ENCODE measurements at places on chromosomes 16 and 17.

DNA sequence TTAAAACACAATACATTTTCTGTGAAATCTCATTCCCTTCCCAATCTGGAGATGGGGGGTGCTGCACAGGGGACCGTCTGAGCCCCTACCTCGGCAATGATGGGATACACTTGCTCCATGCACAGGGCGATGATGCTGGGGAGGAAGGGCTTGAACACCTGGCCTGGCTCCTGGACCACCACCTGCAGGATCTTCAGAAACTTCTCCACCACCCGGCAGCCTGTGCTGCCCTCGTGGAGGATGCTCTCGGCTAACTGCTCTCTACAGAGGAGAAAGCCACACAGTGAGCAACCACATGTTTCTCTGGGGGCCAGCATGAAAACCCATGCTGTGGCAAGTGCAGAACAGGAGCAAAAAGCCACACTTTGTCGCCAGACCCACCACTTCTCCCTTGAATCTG is 42.4 kb upstream of the GSG1L start:
- DNase-seq, result no peak

- DNase-seq, result no peak
These were observed 37.7 kb downstream of the ZFHX3 start for GRCh38 chr16:73010150-73010676.

GRCh38 chr17:35345445-35345925 is 27.9 kb downstream of the SLFN11 start:
- DNase-seq, result no peak

GRCh38 chr16:75942351-75942750 is 216.1 kb upstream of the CPHXL start:
- DNase-seq, result no peak

GRCh38 chr16:19967963-19968362 is 83.3 kb upstream of the GPRC5B start:
- DNase-seq, result no peak

GRCh38 chr16:75019007-75019406 is 20.2 kb downstream of the ZNRF1 start:
- no peak for DNase-seq

- no peak for DNase-seq
These were observed 21.2 kb downstream of the ST3GAL2 start for GRCh38 chr16:70417661-70418060.

DNA sequence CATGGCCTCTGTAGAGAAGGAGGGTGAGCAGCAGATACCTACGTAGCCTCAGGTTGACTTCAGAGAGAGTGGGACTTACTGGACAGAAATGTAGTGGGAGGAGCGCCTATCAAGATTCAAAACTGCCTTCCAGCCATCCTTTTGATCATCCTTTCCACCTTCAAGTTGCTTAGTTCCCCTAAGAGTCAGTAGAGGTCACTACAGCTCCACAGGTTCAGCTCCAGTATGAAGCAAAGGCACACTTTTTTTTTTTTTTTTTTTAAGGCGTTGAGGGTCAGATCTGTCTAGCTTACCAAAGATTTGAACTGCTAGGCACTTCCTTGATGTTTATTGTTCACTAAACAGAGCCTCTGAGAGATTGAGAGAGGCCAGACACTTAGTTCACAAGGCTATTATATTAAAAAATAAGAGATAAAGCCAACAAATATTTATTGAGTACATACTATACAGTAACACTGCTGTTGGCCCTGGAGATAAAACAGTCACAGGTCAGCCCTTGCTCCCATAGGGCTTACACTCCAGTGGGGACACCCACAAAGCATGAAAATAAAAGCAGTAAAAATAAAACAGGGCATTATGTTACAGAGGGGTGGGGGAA is 3.1 kb downstream of the RNF227 start:
- DNase-seq, result peak; percentile 69

DNA sequence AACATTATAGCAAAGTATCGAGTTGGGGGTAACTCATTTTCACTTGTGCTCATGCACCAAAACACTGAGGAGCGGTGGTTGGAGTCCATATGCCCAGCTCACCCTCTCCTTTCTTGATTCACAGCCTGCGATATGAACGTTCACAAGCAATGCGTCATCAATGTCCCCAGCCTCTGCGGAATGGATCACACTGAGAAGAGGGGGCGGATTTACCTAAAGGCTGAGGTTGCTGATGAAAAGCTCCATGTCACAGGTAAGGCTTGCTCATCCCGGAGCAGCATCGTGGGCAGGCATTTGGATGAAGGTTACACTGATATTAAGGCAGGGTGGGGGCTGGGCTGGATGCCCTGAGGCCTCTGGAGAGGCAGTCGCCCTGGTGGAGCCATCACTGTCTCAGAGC is 189.7 kb upstream of the CACNG5 start:
- no peak for DNase-seq

DNA sequence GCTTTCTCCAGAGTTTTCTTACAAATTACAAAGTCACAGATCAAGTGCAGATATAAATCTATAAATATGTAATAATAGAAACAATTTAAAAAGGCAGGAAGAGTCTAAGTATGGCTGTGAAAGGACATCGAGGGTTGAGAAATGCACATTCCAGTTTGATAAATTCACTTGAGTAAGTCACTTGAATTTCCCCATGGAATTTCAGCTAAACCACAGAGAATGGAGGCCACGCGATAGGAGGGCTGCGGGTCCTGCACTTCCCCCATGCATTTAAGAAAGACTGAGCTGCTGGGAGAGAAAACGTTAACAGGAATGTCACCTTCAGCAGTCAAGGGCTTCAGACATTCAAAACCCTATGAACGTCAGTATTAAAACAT is 6.1 kb upstream of the MXRA7 start:
- peak; percentile 85 for DNase-seq

GRCh38 chr17:79434215-79434614 is 176.6 kb downstream of the RBFOX3 start:
- no peak for DNase-seq

DNA sequence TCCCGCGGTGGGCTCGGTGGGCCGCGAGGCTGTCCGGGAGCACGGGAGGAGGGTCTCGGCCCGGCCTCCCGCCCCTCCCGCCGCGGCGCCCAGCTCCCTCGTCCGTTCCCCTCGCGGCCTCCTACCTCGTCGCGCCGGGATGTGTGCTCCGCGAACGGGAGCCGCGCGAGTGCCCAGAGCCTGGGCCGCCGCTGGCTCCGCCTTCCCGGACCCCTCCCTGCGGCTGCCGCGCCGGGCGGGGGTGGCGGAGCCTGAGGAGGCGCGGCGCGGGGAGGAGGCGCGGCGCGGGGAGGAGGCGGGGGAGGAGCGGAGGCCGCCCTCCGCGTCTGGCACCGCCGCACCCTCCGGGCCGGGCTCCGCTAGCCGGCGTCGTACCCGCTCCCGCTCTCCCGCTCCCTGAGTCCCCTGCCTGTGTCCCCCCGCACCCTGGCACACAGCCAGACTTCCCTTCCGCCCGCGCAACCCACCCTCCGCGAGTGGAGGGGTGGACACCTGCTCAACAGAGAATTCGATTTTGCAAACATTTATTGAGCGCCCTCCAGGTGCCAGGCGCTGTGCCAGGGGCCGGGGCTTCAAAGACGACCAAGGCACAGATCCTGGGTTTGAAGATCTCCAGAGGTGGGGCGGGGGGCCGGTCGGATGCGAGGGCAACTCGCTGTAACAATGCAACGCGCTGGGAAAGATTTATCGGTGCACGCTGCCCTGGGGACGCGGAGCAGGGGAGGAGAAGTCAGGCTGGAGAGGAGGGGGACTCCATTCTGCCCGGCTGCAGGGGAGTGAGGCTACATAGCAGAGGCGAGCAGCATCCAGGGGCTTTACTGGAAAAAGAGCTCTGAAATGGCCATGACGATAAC is at the start of gene MPP3:
Gene MPP3, minus strand, starts transcription at position 171 of the 854 bp plus-strand sequence. CDS start 1,240 bp downstream, outside the sequence.
- DNase-seq, result peak; percentile 23

GRCh38 chr17:3959921-3960601 is 4.2 kb downstream of the ATP2A3 start:
- DNase-seq, result no peak

DNA sequence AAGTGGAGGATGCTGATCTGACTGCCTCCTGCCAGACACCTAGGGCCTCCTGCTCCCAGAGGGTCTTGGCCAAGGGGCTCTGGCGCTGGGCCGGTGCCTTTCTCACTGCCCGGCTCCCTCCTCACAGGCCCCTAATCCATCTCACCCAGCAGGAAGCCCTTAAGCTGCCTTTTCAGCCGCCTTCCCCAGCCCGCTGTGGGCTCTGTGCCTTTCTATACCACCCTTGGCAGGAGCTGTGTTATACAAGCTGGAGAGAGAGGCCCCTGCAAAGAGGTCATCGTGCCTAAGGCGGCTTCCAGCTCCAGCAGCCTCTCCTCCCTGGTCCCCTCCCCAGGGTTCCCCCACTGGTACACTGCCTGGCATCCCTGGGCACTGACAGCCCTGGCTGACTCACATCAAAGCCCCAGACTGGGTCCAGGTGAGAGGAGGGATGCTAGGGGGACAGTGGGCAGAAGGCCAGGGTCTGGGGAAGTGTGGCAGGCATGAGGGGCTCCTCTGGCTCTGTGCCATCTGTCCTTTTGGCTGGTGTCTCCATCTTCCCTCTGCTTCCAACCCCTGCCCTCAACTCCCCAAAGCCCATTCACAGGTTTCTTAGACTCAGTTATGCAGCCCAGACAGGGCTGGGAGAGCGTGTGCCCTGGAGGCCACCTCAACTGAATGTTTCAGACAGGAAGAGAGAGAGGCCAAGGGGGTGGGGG is 15.3 kb upstream of the FZD2 start:
- no peak for DNase-seq

DNA sequence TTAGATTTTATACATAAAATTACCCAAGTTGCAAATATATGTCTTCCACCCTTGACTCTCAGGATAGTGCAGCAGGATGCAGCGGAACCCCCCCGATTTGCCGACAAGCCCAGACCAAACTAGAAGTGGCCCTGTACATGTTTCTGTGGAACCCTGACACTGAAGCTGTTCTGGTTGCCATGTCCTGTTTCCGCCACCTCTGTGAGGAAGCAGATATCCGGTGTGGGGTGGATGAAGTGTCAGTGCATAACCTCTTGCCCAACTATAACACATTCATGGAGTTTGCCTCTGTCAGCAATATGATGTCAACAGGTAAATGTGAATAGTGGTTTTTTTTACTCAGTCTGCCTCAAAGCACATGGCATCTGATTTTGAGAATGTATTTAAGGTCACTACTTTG is 70.7 kb downstream of the OMG start:
- DNase-seq, result no peak

GRCh38 chr17:40179923-40180659 is 2.8 kb downstream of the RAPGEFL1 start:
- DNase-seq, result peak; percentile 44
